ENCODE measurements at places on chromosomes 13 and 19.
A peak's percentile ranks its signal among the peaks of the same experiment; 100 is the strongest.

DNA sequence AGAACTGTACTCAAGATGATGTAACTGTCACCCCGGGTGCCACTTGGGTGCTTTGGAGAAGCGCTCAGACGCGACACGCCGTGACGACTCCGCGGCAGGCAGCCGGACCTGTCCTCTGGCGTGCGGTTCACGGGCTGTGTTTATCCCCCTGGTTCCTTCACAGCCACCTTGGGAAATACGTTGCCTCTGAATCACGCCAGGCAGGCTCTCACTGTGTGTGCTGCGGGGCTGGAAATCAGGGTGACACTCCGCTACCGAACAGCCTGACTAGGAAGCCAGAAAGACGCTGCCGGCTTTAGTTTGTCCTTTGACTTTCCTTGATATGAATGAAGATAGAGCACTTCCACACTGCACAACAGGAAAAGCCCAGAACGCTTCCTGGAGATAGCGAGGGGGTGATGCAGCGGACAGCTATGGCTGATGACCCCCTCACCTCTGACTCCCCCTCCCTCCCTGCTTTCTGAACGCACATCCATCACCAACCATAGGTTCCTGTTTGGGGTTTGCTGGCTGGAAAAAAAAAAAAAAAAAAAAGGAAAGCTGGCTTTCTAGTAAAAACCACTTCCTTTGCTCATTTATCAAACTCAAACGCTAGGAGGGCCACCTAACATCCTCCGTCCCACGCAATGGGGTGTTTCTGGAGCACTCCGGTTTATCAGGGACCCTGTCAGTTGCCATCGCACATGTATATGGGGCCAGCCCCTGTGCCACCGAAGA lies 3.7 kb upstream of the GP6 start:
- no peak for DNase-seq

DNA sequence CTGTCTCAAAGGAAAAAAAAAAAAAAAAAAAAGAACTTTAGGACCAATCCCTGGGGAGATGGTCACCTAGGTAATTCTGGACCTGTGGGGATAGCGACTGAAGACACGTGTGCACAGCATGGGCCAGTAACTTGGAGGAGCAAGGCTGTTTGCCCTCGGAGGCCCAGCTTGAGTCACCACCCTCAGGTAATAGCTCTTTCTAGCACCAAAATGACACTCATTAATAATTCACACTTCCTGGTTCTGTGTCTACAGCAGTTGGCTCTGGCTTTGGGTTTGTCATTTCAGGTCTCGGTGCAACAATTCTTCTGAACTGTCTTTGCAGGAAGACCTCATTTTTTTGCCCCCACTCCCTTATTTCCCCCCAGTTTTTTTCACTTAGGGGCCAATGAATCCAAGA lies 3.9 kb upstream of the ATP11A start:
- no peak for DNase-seq

DNA sequence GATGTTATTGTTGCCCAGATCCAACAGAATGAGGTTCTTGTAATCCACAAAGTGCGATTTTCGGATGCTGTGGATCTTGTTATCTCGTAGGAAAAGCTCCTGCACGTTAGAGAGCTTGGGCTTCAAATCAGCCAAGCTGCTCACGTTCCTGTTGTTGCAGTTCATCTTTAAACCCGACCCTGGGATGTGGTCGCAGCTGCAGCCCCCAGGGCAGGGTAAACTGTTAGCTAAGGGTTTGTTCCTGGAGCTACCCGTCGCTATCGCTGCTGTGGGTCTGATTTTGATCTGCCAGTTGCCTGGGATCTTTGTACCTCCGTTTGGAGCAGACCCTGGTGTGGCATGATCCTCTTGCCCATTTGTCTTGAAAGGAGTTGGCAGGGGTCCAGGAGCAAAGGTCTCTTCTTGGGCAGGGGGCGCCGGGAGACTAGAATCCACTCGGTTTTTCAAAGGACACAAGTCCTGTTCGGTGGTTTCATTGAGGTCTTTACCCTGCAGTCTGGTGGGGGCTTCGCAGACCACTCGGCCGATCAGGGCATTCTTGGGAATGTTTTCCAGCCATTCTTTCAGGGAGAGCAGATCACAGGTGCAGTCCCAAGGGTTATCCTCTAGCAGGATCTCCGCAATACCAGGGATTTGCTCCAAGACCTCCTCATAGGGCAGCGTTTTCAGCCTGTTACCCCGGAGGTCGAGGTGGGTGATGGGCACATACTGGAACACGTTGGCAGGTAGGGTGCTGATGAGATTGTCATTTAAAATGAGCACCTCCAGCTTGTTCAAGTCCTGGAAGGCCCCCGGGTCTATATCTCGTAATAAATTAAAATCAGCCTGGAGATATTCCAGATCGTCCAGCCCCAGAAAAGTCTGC lies 1.8 kb downstream of the SLITRK1 start:
- DNase-seq = no peak

DNA sequence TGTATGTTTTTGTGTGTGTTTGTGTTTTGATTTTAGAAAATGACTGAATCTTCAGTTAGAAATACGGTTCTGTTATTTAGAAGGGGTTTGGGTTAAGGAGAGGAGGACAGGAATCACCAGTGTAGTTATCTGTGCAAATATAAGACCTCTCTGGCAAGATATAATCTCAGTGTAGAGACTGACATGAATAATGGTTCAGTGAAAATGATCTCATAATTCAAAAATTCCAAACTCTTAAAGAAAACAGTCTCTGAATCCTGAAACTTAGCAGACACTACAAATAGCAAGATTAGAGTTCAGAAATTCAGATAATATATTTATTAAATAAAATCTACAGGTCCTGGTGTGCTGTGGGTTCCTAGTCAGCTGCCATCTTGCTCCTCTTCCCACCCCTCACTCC lies 73.5 kb downstream of the PDS5B start:
- DNase-seq = no peak

GRCh38 chr13:23506807-23507291 lies 63.4 kb upstream of the TNFRSF19 start:
- no peak for DNase-seq

DNA sequence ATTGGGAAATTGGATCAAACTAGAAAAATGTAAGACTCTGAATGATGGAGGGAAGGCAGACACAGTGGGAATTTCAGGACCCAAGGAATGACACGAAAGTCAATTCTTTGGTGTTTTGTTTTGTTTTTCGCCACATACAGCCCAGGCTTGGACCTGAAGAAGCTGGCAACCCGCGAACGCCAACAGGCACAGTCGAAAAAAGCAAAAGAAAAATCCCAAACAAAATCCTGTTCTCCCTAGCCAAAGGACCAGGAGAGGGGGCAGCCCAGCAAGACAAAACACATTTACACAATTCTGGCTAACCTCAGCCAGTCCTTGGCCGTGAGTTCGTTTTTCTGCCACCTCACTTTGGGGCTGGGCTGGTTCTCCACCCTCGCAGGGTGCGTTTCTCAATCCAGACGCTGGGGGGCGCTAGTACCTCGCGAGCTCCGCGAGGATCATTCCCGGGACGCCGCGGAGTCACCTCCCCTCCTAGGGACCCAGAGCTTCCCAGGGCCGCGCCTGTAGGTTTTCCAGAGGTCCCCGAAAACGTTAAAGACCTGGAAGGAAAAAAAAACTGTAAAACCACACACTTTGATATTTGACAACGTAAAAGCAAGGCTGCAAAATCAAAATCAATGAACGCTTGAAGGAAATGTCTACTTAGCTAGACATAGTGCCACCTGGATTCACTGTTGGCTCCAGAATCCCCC lies 34.9 kb upstream of the TPM4 start:
- peak; percentile 13 for DNase-seq

- DNase-seq = no peak
Measured at GRCh38 chr19:58474997-58475713, 997 bp upstream of the ZNF446 start.

- DNase-seq = no peak
Measured at GRCh38 chr13:29847501-29847983, 2.9 kb downstream of the UBL3 start.

DNA sequence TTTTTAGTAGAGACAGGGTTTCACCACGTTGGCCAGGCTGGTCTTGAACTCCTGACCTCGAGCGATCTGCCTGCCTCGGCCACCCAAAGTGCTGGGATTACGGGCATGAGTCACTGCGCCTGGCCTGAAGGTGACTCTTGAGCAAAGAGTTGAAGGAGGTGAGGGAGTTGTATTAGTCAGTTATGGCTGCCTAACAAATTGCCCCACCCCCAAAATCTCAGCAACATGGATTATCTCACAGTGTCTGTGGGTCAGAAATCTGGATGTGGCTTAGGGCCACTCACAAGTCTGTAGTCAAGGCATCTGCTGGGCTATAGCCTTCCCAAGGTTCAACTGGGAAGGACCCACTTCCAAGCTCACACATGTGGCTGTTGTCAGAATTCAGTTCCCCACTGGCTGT lies 52.8 kb upstream of the ADGRE5 start:
- no peak for DNase-seq

DNA sequence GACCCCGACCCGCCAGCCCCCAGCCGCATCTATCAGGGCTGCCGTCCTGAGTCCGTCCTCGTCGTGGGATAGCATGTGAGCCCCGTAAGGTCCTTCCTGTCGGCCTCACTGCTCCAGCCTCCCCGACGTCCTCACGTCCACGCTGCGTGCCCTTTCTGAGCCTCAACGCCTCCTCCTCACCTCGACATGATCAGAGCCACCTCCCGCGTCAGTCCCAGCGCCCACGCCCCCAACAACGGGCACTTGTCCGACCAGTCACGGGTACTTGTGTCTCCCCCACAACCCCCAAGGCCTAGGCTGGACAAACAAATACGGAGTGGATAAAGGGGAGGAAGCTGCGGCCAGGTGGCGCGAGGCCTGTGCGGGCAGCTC lies 665 bp downstream of the ZNF497 start:
- DNase-seq = no peak

- no peak for DNase-seq
Measured at GRCh38 chr19:7297742-7298141, 3.5 kb upstream of the INSR start.

GRCh38 chr19:50639121-50640112 lies at the start of gene SYT3:
Gene SYT3, minus strand, starts transcription at chr19:50639881. Its CDS starts 2,470 bp downstream, at chr19:50637411.
- DNase-seq = no peak

- no peak for DNase-seq
Measured at GRCh38 chr19:48372904-48373303, 8.7 kb downstream of the SYNGR4 start.

GRCh38 chr13:106573868-106574267 lies 5.9 kb upstream of the ARGLU1 start:
- no peak for DNase-seq

DNA sequence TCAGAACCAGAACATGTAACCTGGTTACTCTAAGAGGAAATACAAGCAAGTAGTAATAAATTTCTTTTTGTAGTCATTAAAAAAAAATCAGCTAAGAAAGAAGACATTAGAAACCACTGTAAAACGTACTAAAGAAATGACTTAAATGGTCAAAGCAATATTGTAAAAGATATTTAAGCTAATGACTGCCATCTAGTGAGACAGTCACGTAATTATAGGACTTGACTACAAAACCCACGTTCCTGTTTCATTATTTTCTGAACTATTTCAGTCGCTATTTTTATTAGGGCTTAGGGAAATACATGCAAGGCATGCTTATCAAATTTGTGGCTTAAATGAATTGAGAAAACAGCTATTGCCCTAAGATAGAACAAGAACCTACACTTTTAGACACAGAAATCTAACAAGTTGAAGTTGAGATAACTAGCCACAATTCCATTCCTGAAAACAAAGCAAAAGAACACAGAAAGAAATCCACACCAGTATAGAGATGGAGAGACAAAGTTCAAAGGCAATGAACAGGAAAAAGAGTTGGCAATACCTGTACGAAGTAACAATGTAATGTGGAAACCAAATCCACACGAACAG lies 17.9 kb downstream of the ALG5 start:
- DNase-seq = no peak

DNA sequence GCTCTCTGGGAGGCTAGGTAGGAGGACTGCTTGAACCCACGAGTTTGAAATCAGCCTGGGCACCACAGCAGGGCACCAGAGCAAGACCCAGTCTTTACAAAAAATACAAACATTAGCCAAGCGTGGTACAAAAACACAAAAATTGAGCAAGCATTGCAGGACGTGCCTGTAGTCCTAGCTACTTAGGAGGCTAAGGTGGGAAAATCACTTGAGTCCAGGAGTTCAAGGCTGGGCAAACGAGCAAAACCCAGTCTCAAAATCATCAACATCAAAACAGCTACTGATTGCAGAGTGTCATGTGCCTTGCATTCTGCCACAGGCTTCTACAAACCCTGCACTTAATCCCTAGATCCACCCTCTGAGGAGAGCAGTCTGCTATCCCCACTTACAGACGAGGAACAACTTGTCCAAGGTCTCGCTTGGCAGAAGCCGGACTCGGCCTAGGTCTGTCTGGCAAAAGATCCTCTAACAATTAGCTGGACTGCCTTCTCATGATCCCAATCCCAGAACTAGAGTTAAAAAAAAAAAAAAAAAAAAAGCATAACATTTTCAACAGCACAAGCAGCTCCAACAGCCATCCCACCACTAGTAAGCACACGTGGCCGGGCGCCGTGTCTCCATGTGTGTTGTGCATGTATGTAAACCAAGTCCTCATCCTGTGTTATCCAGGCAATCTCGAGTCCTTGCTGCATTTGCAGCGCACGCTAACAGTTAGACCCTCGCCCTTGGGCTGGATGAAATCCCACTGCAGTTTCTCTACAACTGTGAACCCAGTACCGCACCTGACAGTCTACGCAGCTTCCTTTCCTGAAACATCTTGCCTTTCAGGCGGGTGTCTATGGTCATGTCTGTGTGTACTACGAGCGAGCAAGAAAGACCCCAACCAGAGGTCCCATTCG lies 2.0 kb downstream of the PPP6R1 start:
- DNase-seq = no peak

DNA sequence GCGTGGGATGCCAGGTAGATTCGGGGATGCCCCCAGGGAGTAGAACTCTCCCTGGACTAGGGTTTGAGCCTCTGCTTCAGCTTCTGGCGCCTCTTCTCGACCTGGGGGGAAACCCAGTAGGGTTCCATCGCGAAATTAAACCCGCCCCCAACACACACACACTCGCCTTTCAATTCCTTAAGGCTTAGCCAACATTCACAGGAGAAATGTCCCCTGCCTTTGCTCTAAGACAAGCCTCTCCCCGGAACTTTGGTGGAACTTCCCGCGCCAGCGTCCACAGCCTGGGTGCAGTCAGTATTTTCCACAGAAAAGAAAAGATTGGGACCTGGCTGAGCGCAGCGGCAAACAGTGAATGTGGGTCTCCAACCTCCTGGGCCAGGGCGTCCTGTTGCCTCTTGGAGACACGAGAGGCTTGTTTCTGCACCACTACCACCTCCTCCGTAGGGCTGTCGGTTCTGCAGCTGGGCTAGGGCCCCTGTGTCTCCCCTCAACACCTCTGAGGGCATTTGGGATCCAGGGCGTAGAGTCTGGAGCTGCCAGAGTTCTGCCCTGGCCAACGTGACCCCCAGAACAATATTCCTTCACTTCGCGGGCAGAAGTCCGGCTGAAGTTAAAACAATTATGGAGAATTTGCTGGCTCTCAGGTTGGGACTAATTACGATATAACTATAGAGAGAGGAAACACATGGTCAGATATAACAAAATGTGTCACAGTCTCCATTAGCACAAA lies 3.2 kb downstream of the PDX1 start:
- DNase-seq = no peak
